ENCODE measurements at places on chromosomes 5 and 9.

DNA sequence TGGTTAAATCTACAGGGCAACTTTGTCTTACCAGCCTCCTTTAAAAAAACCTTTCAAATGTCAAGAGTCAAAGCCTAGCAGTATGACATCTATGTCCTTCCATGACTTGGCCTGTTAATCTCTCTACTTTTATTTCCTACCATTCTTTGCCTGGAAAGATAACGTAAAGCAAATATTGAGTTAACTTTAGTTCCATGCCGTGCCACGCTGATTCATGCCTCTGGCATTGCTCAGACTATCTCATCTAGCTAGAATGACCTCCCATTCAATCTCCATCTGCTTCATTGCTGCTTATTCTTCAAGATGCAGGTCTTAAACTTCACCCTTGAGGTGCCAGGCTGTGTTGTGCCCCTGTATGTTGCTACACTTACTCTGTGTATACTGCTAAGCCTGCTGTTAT lies 729.8 kb downstream of the EFNA5 start:
- no peak for DNase-seq

- DNase-seq, result no peak
These were observed at the start of gene SEPTIN8 for GRCh38 chr5:132777209-132778069. Gene SEPTIN8 (minus strand): TSS chr5:132777239. CDS start chr5:132777137, 102 bp downstream.

- no peak for DNase-seq
These were observed 1.9 kb downstream of the HSD17B4 start for GRCh38 chr5:119454171-119454570.

DNA sequence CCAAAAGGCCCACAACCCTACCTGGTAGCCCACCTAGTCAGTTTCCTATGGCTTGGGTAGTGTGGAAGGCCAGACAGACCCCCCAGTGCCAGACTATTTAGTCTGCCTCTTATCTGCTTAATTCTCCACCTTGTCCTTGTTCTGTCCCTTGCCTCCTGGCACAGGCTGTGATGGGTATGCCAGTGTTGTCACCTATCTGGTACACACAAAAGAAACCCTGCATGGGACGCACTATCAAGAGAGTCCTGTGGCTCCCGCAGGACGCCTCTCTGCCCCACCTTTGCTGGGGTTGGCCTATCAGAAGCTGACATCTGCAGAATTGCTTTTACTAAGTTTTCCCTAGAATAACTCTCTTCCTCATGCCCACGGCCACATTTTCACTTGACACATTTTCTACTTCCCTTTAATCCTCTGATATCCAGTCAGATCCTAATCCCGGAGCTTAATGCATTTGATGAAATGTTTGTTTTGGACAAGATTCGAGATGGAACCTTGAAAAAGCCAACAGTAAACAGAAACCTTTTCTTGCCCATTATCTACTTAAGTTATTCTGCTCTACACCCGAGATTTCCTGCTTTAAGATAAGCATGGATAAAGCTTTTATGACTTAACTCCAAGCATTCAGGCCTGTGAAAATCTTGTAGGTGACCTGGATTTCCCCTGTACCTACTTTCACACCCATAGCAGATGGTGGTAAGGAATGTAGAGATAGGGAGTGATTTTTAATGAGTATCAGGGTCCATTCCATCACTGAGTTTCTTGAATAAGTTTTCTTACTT lies 468.5 kb downstream of the ZNF608 start:
- DNase-seq, result no peak

GRCh38 chr9:130327070-130327780 lies 61.7 kb downstream of the HMCN2 start:
- no peak for DNase-seq
